ENCODE measurements at places on chromosomes 2 and 18.
A peak's percentile ranks its signal among the peaks of the same experiment; 100 is the strongest.

DNA sequence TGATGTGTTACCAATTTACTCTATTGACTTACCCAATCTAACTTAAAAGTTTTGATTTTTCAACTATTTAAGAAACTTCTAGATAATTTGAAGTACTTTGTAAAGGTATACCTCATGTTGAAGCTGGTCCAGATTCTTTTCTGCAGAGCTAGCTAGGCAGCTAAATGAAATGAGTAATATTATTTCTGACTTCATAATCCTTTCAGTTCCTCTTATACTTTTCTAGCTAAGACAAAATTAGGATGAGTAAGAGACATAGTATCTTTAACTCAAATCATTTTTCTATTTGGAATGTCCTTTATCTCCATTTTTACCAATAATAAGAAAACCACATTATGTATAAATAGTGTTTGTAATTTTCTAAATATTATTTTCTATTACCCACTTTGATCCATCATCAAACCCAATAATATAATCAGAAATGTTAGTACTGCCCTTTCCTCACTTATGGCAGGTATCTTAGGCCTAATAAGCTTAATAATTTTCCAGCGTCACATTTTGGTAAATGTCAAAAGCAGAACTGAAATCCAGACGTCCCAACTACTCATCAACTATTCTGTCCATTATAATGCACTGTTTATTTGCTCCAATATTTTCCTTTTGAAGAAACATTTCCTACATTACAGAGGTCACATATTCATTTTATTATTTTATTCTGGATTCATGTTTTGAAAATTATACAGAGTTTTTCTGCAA is 456.6 kb downstream of the THSD7B start:
- no peak for DNase-seq

DNA sequence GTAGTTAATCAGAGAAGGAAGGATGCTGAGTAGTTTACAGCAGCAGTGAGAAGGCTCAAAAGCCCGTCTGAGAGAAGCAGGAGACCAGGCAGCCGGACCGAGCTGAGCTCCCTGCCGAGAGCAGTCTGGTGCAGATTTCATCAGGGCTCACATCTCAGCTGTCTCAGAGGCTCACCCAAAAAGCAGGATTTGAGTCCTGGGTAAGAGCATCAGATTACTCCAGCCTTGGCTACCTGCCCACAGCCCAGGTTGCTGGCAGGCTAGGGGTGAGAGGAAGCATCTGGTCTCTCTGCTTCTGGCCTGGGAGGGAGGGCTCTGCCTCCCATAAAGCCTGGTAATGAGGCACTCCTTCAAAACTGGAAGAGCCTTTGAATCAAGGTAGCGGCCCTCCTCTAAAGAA is 140.5 kb downstream of the ST6GAL2 start:
- DNase-seq = no peak

GRCh38 chr2:109062145-109062858 is 66.7 kb upstream of the SH3RF3 start:
- no peak for DNase-seq

DNA sequence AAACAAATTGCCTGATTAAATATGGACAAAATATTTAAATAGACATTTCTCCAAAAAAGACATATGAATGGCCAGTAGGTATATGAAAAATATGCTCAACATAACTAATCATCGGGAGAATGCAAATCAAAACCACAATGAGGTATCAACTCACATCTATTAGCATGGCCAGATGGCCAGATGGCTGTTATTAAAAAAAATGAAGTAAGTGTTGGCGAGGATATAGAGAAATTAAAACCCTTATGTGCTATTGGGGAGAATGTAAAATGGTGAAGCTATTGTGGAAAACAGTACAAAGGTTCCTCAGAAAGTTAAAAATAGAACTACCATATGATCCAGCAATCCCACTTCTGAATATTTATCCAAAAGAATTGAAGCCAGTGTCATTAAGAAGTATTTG is 272.3 kb upstream of the ZNF804A start:
- DNase-seq = no peak

DNA sequence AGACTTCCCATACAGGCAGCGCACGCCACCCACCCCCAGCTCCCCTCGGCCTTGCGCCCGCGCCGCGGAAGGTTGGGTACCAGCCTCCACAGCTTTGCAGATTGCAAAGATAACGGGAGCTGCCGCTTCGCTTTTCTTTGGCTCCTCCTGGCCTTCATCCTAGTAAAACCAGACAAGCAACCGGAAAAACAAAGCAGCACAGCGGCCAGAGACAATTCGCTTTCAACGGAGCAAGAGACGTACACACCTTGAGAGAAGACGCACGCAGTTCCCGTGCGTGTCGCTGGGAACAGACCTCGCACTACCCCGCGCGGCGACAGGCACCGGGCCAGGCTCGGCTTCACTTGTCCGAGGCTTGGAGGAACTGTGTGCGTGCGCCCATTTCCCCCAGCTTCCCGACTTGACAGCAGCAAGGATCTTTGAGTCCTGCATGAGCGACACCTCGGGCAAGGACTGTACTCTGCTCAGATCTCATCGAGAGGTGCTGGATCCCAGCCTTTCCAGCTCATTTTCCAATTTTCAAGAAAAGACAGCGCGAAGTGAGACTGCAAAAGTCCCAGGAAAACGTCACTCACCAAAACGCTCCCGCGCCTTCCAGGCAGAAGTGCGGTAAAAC is 964 bp downstream of the ZBTB7C start:
- DNase-seq = no peak

GRCh38 chr2:96089356-96090195 is 26.8 kb downstream of the ADRA2B start:
- DNase-seq = no peak

- DNase-seq = no peak
These were observed 111.2 kb upstream of the ST6GAL2 start for GRCh38 chr2:106997204-106997603.

DNA sequence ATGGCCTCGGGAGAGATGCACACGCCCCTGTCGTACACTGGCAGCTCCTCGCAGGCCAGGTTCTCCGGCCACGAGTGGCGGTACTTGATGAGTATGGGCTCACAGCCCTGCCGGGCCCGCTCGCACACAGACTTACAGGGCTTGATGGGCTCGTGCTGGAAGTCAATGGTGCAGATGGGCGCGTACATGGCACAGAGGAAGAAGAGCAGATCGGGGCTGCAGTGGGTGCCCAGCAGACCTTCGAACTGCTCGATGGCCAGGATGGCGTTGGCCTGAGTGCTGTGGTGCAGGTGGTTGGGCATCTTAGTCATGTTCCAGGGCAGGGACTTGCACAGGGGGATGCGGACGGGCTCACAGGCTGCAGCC is 359 bp downstream of the FRZB start:
- peak; percentile 10 for DNase-seq

- no peak for DNase-seq
These were observed 234.0 kb downstream of the ACKR3 start for GRCh38 chr2:236803621-236804020.

- no peak for DNase-seq
These were observed 13.5 kb downstream of the SIX3 start for GRCh38 chr2:44954889-44955592.

DNA sequence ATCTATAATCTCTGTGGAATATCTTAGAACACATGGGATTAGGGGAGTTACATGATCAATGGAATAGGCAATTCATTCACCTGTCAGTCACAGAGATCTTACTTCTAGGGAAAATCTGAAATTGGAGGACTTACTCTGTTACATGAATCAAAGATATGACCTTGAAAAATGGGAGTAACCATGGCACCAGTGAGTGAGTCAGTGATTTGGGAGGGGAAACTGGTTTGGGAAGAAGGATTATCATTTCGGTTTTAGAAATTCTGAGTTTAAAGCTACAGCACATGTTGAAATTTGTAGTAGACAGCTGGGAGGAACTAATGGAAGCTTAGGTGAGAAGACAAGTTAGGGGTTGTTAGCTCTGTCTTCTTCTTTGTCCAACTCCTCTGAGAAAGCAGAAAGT is 153.7 kb downstream of the CAMKMT start:
- DNase-seq = no peak

DNA sequence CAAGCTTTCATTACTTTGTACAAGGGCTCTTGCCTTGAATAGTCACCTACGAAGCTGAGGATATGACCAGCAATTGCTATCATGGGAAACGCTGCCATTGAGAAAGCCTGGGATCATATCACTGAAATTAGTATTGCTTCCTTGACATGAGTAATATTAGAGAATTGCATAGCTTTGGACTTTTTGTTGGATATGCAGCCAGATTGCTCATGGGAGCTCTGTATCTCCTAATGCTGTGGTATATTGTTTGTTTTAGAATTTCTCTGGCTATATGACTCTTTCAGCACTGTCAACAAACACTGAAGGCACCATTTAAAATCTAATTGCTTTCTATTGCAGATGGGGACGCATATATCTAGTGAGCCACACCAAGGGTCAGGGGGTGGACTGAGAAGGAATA is 80.0 kb upstream of the WDSUB1 start:
- no peak for DNase-seq

Data from germinal center (tissue), 1 donor.